Stimulated activated CD8-positive, alpha-beta memory T cell treated with anti-CD3 and anti-CD28 coated beads, Interleukin-4, amount 100 ng/mL, for 4 hours (primary cell): ENCODE measurements at places on chromosomes 6 and 20.

- no peak for DNase-seq
Measured at GRCh38 chr20:939606-940005, 23.5 kb upstream of the ANGPT4 start.

DNA sequence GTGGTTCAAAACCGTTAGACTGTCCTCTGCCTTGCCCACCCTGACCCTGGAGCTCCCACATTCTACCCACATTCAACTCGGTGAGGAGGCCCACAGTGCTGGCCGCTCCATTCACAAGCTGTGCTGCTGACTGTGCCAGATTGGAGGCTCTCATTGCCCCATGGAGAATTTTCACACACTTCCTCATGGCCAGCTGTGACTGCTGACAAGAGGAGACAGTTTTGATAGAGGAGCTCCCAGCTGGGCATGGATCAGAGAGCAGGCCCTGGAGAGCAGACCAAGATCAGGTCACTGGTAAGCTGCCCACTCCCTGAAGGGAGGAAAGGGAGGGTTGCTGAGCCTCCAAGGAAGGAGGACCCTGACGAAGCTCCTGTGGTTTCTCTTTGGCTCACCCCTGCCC is 246.1 kb upstream of the RIN2 start:
- DNase-seq, result no peak

DNA sequence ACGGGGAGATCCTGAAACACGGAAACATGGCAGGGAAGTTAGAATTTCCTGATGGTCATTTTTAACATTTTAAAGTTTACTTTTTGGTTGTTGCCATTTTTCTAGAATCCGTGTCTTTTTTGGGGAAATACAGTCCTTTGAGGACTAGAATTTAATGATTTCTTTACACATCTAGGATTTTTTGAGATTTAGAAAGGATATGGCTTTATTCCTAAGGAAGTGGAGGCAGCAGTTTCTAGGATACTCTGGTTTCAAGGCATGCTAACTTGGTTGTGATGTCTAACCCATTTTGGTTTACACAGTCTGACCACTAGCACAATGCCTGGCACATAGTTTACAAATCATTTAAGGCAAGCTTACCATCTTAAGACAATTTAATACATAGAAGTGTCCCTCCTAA is 1.1 kb upstream of the ZBTB2 start:
- DNase-seq, result no peak

DNA sequence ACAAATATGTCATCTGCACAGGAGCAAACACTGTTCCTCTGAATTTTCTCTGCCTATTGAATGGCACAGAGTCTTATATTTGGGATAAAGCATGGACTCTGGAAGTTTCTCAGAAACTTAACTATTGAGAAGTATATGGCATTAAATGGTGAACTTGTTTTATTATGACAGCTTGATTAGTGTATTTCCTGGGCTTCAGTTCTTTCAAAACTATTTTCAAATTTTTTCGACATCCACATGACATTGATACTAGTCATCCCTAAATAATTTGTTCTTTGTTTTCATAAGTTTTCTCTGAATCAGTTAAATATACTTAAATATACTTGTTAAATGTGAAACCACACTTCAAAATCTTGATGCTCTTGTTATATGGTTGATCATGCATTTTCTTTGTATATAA is 144.0 kb upstream of the TSHZ2 start:
- DNase-seq, result no peak

- no peak for DNase-seq
Measured at GRCh38 chr20:5361176-5361575, 44.4 kb upstream of the PROKR2 start.

DNA sequence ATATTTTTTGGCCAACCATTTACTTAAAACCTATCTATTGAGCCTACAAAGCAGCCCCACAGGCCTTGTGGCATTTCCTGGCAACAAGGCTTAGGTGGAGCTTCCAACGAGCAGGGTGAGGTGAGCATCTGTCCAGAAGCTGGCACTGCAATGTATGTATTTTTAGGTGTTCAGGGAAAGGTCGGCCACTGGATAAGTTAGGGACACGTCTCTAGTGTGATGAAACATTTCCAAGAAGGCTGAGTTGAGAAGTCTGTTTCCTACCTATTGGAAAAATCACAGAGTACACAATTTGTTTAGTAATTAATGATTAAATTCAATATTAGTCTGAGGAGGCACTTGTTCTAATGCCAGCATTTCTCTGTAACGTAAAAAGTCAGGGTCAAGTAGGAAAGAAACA is 17.8 kb upstream of the RCAN2 start:
- no peak for DNase-seq

DNA sequence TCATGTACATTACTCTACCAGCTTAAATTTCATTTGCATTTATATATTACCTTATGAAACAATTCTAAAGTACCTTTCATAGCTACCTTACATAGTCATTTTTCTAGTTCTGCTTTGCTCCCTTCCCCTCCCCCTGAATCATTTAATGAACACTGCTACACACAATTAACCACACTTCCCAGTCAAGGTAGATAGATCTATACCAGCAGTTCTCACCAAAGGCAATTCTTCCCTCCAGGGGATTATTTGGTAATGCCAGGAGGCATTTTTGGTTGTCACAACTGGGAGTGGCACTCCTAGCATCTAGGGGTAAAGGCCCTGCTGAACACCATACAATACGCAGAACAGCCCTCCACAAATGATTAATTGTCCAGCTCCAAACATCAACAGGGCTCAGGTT is 143.9 kb upstream of the SHLD1 start:
- no peak for DNase-seq

GRCh38 chr6:144364208-144364720 is 79.1 kb downstream of the UTRN start:
- DNase-seq, result no peak

GRCh38 chr6:19713411-19713810 is 123.8 kb upstream of the ID4 start:
- no peak for DNase-seq

DNA sequence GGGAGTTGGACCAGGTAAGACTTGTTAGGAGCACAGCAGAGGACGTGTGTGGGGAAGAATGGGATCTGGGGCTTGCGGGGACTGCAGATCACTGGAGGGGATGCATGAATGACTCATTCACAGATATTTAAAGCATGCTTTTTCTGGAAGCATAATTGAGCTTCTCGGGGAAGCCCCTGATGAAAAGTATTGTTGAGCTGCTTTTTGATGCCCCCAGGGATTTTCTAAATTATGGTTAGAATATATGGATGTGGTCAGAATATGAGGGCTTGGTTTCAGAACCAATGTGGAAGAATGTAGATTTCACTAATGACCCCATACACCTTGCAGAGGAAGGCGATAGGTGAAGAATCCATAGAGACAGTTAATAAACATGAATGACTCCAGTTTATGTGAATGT is 36.1 kb downstream of the GMPR start:
- no peak for DNase-seq

GRCh38 chr20:41074441-41074840 is 45.8 kb downstream of the TOP1 start:
- no peak for DNase-seq

GRCh38 chr6:166916824-166917223 is 39.5 kb downstream of the RNASET2 start:
- DNase-seq, result no peak

DNA sequence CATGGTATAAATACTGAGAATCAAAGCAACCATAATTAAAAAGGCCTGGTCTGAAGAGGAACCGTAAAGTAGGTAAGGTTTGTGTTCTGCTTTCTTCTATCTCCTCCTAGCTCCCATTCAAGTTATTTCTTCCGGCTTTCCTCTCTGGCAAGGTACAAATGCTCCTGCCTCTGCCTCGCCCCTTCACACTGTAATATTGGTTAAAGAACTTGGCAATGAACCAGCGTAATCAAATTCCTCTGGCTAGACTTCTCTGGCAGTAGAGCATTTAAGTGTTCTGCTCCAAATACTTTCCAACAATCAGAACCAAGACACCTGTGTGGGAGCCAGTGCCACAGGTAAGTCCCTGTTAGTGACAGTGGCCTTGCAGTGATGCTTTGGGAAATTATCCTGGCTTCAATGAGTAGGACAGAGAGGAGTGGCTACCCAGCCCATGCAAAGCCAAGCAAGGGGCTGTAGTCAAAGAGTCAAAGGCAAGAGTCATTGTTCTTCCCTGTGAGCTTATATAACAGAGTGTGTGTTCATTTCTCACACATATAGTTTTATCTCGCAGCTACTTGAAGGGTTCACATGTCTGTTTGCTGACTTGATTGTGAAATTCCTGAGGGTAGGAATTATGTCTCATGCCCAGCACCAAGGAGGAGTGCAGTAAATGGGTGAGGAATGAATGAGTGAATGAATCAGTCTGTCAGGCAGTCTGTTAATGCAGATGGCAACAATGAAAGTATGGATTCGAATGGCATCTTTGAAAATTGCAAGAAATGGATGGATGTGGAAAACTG is 329.3 kb downstream of the NRN1 start:
- DNase-seq, result no peak

DNA sequence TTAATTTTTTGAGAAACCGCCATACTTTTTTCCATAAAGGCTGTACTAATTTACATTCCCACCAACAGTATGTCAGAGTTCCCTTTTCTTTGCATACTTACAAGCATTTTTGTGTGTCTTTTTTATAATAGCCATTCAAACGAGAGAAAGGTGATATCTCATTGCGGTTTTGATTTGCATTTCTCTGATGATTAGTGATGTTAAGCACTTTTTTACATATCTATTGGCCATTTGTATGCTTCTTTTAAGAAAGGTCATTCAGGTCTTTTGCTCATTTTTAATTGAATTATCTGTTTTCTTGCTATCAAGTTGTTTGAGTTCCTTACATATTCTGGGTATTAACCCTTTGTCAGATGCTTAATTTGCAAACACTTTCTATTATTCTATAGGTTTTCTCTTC is 176.1 kb upstream of the UFL1 start:
- no peak for DNase-seq

DNA sequence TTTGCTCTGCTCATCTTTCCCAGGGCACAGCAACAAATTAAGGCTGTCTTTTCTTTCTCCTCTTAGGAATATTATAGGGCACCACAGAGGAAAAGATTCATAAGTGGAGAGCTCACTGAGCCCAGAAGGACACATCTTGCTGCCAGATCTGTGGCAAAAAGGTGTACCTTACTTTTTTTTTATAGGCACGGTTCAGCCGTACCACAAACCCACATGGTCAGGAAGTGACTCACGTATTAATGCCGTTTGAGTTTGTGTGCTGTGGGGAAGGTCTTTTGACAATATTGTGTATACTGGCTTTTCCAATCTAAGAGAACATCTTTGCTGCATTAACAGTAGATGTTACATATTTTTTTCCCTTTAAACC is 28.4 kb downstream of the PAQR8 start:
- peak; percentile 38 for DNase-seq

DNA sequence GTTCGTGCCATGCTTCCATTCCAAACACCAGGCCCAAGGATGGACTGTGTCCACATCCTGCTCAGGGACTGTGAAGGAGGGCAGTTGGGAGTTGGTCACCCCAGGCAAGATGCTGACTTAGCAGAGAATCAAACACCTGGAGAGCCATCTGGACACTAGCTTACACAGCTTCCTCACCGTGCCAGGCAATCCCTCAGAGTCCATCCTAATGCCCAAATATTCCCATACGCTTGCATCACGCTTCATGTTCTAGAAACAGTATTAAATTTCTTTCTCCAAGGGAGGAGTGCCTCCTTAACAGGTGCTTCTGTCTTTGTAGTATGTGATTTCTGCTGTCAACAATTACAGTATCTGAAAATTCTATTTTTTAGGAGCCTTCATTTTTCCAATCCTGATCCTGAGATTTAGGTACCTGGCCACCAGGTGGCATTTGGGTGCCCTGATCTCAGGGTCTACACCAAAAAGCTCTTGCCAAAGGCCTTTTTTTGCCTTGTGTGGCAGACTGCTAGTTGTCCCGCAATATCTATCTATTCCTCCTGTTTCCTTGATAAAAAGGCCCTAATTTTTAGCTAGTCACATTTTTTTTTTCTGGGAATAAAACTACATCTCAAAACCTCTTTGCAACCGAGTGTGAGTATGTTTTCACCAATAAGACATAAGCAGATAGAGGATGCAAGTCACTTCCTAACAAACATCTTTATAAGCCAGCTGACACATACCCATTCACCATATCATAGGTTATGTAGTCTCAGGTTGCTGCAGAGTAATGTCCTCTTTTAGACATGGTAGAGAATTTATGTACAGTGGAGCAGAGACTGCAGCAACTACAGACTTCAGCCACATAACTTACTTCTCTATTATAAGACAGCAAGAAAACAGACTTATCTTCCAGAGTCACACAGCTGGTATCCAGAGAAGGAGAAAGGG is 85.0 kb downstream of the PREP start:
- no peak for DNase-seq

- no peak for DNase-seq
Measured at GRCh38 chr6:122476131-122476530, 4.5 kb upstream of the SERINC1 start.

DNA sequence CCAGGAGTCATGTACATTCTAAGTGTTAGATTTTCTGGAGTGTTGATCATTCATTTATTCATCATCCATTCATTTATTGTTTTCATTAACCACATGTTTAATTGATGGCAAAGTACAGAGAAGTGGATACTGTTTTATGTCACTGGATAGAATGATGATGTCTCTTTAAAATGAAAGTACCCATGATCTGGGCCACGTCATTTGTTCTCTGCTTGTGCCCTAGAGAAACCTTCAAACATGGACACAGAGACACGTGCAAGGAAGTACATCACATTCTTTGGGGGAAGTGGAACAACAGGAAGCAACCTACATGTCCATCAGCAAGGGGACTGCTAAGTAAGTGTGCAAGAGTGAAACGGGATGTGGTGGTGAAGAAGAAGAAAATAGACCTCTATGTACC is 75.8 kb upstream of the TSHZ2 start:
- DNase-seq, result no peak

DNA sequence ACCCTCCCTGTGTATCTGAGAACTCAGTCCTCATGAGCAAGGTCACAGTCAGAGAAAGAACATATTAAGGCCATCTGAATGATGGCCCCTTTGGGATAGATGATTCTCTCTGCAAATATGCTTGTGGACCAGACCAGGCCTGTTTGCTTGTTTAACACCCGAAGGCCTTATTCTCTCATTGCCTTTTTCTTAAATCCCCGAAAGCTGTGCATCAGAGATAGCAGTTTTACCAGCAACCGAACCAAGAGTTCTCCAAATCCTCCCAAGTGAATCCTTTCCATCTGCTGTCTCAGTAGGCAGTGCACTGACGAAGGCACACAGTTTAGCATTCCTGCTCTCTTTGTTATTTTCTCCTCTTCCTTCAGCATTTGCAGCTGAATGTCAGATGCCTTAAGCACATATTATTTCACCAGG is 79.8 kb downstream of the TRMT6 start:
- no peak for DNase-seq

GRCh38 chr6:161496941-161497340 is 223.1 kb upstream of the AGPAT4 start:
- no peak for DNase-seq

DNA sequence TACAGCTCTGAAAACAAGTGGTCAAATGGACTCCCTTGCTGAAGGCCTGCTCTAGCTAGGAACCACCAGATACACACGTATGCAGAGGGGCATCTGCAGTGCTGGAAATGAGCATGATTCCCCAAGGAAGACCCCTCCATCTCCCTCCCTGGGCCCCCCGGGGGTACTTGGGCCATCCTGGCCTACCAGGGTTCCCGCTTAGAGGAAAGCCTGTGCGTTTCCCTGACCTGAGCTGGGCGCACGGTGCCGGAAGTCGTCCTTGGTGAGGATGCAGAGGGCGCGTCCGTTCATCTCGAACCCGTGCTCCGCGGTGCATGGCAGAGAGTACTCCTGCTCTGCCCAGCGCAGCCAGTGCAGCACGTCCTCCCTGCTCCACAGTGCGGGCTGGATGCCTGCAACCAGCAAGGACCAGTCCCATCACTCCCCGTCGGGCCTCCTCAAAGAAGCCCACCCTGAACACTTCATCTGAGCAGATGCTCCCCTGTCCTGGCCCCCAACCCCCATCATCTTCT is 11.8 kb downstream of the ETV7 start:
- no peak for DNase-seq

GRCh38 chr6:12522347-12522746 is 194.2 kb upstream of the PHACTR1 start:
- DNase-seq, result no peak
